Renal cortical epithelial cell (primary cell): ENCODE measurements at places on chromosomes 1 and 21.

DNA sequence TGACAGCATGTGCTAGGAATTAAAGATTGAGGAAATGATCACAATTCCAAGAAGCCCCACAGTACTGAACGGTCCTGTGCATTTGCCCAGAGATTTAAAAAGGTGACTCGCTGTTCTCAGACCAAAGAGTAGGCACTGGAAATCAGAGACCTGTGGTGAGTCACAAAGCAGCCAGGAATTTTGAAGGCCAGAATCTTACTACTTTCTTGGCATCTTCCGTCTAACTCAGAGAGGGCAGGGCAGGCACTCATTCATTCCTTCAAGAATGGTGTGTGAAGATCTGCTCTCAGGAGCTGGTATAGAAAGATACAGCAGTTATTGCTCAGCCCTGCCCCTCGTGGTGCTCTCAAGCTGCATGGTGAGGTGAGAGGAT lies 57.9 kb downstream of the BRINP2 start:
- peak; percentile 80 for DNase-seq

DNA sequence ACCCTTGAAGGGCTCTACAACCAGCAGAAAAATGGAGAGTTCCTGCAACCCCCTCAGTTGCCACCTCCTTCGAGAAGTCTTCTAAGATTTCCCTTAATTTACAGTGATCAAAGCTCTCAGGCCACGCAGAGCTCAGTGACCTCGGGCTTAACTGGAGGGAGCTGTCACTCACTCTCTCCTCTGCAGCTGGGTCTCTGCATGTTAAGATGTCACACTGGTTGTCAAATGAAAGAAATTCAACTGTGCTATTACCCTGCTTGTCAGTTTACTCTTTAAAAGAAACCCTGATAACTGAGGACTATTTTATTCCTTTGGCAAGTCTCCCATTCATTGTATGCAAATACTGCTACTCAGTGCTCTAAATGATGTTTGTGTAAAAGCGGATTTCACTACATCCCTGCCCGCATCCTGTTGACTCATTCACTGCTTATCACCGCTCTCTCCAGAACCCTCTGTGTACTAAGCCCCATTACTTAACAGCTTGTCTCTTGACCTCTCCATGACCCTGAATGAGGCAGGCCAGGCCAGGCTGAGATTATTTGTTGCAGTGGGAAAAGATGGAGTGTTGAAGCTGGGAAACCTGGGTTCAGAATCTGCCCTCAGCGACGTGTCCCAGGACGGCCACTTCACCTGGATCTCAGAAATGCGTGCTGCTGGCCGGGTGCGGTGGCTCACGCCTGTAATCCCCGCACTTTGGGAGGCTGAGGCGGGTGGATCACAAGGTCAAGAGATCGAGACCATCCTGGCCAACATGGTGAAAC lies 13.7 kb downstream of the DHRS3 start:
- peak; percentile 99 for DNase-seq

- DNase-seq: peak; percentile 93
Measured at GRCh38 chr1:212225871-212226302, 59.3 kb upstream of the PPP2R5A start.

GRCh38 chr1:83799594-83799993 lies 199.3 kb downstream of the TTLL7 start:
- peak; percentile 67 for DNase-seq

DNA sequence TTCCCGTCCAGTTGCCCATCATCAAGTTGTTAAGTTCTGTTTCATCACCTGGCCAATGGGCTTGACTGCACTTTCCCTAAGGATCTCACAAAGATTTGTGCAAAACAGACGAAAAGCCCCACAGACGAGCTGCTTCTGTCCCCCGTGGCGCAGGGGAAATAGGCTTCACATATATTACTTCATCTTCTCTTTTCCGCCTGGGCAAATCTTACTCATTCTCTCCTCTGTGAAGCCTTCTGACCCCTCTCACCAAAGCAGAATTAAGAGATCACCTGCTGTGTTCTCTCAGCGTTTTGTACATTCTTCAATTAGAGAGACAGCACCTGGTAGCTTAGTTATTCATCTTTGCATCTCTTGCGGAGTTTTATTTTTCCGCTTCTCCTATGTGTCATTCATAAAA lies 129.8 kb downstream of the IGSF21 start:
- no peak for DNase-seq

DNA sequence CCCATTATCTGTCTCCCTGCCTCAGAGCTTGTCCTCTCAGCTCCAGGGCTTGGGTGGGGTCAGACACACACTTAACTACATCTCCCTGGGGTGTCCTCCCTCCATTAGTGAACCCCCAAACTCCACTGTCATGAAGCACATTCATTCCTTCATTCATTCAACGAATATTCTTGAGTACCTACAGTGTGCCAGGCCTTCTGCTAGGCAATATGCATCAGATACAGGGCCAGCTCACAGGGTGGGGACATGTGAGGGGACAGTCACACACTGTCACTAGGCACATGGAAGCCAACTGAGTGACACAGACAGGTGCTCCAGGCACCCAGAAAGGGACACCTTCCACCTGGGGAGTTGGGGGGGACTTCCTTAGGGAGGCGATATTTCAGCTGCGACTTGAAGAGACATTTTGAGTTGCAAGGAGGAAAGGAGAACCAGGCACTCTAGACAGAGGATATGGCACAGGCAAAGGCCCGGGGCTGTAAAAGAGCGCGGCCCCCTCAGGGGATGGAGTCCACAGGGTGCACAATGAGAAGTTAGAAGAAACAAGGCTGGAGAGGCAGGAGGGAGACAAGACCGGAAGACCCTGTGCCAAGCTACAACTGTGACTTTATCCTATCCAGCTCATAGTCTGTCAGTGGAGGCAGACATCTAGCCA lies 8.7 kb upstream of the S100A8 start:
- no peak for DNase-seq

DNA sequence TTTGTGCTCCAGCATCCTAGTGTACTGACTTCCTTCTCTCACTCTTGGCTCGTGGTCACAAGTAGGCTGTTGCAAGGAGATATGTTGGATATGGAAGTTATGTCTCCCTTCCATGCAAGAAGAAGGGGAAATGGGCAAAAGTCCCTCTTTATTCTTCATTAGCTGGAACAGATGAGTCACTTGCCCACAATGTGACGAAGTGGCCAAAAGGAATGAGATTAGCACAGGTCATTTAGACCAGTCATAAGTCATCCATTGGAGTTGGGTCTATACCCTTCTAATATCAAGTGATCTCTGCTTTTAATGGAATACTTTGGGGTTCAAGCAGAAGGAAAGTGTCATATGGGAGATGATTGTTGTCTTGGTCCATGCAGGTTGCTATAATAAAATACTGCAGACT lies 91.2 kb upstream of the NGF start:
- peak; percentile 83 for DNase-seq

DNA sequence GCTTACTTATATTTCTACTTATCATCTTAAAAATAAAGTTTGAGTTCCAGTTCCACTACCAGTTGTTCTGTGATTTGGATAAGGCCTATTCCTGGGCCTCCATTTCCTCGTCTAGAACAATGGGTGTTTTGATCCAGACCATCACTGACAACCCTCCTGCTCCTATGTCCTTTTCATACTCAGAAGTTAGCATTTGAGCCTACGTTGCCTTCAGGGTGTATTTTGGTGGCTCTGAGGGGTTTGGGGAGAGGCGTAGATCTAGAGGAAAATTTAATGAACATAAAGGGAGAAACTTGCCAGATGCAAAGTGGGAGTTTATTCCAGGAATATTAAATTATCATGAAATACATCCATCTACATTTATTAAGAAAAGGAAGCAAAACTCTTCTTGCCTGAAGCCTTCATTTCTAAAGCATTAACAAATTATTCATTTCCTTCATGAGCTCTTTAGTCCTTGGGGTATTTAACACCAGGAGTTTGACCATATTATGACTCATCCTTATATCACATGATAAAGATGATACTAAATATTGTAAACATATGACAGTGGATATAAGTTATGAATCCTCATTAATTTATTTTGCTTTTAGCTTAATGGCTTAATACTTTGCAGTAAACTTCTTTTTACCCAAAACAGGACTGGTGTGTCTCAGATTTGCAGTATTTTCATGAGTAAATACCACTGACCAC lies 47.2 kb upstream of the SYT14 start:
- DNase-seq: no peak

DNA sequence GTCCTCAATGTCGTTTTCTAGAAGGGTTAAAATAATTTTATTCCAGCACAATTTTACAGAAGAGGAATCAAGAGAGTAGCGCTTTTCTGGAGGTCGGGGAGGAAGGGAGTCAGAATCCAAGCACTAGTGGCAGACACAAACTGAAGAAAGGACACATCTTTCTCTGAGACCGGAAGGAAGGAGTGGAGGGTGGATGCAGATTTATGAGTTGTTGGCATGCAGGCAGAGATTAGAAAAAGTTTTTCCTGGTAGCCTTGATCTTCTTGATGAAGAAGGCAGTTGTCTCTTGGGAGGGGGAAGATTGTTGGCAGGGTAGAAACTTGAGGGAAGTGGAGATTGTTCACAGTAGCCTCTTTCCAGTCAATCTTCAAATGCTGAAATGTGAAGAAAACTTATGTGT lies 149.8 kb downstream of the PAPPA2 start:
- no peak for DNase-seq

DNA sequence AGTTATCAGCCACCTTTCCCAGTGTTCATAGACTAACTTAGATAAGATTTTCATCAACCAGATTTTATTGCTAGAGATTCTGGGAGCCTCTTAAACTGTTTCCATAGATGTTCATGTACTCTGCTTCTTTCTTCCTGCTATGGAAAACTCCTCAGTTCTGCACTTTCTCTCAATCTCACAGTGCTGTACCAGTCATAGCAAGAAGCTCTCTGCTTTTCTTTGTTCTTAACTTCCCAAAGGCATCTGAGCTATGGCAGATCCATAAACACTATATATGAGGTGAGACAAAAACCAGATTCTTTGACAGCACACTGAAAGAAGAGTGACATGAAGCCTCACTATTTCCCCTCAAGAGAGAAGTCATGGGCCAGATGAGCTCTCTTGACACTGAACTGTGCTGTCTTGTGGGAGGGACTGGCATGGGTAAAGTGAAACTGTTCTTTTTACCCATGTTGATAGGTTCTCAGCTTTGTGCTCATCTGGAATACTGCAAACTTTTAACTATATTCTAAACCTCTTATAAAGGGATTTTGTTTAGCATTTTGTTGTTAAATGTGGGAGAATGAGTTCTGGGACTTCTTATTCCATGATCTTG lies 64.2 kb upstream of the LYPLAL1 start:
- no peak for DNase-seq

DNA sequence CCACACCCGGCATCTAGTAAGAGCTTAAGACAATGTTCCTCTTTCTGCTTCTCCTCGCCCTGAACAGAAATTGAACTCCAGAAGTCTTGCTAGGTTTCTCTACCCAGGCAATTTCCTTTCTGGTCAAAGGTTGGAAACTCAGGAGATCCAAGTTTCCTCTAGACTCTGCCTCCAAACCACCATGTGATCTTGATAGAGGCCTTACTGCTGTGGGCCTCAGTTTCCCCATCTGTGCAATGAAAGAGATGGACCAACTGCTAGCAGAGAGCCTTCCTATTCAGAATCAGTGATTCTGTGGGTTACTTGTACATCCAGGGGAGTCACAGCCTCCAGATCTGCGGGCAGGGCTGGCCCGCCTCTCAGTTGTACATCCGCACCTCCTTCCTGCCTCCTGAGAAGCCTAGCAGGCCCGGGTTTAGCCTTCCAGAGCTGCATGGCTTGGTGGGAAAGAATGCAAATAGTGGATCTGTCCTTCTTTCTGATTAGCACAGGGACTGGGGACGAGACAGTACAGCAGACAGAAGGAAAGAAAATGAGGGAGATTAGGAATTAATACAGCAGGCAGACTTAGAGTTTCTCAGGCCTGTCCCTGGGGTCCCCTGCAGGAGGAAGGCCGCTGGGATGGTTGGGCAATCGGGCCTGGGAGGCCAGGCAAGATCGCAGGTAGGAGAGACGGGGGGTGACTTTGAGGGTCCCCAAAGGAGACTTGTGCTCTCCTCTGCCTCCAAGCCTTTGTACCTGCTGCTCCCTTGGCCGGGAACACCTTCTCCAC lies 83.9 kb downstream of the PAX7 start:
- DNase-seq: no peak

GRCh38 chr1:25620211-25620610 lies 3.6 kb downstream of the MAN1C1 start:
- DNase-seq: no peak

- DNase-seq: peak; percentile 12
Measured at GRCh38 chr21:36297938-36298572, 21.9 kb upstream of the MORC3 start.

GRCh38 chr1:3162322-3162882 lies 93.4 kb downstream of the PRDM16 start:
- DNase-seq: no peak

DNA sequence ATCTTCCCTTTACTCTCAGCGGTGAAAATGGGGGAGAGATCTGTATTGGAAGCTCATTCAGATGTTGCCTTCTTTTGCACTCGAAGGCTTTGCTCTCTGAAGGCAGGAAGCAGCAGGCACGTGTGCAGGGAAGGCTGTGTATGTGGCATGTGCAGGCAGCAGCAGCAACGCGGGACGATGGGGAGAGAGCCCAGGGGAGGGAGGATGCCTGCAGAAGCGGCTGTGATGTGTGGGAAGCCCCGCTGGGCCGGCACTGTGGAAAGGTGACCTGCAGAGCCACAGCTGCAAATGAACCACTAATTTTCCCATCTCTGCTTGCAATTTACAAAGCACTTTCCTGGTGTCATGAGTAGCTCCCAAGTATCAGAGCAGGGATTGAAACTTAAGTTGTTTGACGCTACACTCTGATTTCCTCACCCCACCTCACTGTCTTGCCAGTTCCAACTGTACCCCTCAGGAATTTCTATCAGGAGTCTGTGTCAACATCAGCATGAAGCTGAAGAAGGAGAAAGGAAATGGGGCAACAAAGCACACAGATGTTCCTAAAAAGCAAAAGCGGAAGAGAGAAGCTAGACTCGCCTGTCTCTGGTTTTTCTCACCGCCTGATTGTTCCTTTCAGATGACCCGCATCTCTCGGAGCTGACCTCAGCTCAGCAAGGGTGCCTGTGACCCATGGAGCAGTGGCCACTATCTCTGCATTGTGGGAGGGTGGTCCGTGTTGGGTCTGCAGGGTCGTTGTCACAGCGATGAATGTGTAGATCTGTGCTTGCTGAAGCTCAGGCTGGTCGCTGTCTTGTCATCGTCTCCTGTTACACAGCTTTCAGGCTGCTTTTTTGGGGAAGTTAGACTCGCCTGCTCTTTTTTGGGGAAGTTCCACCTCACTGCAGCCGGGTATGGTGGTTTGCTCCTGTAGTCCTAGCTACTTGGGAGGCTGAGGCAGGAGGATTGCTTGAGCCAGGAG lies 156.1 kb downstream of the KIF26B start:
- DNase-seq: no peak

DNA sequence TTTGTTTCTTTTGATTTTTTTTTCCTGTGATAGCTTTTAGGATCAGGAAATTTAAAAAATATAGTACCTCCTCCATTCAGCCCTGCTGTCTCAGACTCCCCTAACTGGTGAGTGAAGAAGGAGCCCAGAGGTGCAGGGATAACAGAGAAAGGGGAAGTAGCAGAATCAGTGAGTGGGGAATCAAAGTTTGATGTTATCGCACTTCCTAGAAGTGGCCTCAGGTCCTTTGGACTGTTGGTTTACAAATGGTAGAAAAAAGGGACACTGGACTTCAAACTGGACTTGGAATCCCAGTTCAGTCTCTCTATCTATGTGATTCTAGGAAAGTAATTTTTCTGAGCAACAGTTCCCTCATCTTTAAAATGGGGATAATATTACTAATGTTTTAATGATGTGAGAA lies 99.5 kb downstream of the FGGY start:
- DNase-seq: no peak

GRCh38 chr21:35408401-35408800 lies 359.3 kb upstream of the RUNX1 start:
- DNase-seq: no peak
